Bronchial epithelial cell (primary cell): ENCODE measurements at places on chromosomes 12 and 14.

DNA sequence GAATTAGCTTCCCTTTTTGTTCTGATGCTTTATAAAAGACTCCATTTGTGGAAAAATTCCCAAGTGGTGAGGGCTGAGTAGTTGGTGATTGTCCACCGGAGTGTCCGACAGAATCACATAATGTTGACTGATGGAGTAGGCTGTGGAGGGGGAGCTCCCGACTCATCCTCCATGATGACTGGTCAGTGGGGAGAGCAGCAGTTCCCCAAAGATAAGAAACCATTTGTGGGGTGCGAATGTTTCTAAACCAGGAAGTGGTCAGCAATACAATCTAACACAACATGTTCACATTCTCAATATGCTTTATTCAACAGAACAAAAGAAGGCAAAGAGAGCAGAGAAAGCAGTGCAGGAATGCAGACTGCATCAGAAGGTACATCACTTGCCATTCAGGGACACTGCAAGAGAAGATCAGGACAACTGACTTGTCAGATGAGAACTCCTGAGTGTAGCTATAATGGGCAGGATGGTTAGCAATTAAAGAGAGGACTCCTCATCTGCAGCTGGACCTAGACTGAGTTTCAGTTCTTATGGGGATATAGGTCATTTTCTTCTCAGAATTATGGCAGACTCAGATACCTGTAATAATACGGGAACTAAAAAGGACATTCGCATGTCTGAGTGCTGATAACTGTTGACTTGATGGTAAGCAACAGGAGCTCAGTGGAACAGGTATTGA, 5.4 kb downstream of the KRT6B start:
- no peak for DNase-seq

DNA sequence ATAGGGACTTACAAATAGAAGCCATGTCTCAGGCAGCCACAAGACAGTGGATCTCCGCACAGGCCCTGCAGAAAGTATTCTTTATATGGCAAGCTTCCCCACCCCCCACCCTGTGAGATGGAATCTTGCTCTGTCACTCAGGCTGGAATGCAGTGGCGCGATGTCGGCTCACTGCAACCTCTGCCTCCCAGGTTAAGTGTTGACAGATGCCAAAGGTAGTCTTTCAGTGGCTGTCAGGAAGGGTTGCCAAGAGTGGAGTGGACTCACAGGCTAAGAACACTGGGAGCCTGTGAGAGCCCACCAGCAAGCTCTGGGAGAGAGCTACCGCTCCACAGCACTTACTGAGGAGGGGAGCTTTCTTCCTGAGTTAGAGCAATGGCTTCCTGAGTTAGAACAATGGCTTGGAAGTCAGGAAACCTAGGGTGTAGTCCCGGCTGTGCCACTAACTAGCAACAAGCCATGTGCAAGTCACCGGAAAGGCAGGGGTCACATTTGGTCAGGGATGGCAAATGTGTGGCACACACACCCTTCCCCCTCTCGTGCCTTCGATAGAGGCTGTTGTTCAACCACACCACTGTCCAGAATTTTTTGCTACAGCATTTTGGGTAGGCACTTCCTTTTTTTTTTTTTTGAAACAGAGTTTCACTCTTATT, 2.6 kb downstream of the RNASE1 start:
- no peak for DNase-seq

- DNase-seq, result no peak
These were observed 3.5 kb downstream of the SLC38A2 start for GRCh38 chr12:46369095-46369473.

- no peak for DNase-seq
These were observed 10.7 kb downstream of the CMKLR1 start for GRCh38 chr12:108328420-108328819.

DNA sequence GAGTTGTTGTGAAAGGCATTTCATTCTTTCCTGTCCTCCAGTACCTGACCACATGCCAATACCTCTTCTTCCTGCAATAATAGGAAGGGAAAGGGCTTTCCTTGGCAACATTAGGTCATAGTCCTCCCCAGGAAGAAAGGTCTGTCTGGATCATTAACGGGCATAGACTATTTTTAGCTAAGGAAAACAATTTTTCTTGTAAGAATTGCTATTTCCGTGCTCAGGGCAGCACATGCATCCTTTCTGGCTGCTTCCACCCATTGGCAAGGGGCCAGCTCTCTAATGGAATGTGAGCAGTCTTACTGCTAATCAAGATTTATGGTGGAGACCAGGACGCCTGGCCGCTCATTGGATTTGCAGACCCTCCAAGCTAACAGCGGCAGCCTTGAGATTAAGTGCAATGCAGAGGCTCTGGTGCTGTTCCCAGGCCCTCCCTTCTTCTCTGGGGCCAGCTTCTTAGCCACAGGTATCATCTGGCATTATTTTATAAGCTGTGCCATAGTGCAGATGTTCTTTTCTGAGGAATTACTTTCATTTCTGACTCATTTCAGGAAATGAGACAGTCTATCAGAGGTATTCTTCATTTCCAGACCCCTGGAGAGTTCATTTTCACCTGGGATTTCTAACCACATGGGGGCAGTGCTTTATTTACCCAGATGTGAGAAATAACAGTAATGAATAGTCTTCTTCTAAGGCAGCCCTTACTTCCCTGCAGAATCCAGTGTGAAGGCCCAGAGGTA, 52.9 kb downstream of the ANO6 start:
- DNase-seq, result peak; percentile 88

DNA sequence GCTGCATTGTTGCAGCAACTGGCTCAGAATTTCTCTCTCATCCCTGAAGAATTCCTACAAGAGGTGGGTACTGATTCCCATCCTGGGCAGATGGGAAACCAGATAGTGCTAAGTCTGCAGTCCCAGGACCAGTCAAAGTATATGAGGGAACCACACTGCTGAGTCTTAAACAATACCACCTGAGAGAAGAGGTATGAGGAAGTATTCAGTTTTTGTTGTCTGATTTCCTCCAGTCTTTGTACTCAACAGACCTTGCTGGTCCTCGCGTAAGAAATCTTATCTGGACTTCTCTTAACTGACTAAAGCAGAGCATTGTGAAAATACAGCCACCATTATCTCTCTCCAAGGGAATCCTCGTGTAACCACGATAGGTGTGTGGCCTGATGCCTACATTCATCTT, 3.6 kb upstream of the EDDM3A start:
- DNase-seq, result no peak

DNA sequence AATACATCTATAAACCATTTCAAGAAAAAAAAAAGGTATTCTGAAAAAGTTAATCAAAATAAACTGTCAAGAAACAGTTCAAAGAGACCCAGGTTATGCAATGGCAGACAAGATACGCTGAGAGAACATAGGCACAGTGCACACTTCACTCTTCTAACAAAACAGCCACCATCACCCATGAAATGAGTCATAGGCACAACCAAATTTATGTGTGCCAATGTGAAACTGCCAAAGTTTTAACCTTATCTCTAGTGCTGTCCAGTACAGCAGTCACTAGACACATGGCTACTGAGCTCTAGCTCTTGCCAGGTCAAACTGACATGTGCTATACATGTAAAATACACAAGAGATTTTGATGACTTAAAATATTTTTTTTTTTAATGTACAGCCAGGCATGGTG, 1.4 kb downstream of the CEP128 start:
- DNase-seq, result no peak
